ENCODE measurements at places on chromosomes 2 and 18.

GRCh38 chr2:33168425-33168824 lies 221.7 kb downstream of the LTBP1 start:
- no peak for DNase-seq

DNA sequence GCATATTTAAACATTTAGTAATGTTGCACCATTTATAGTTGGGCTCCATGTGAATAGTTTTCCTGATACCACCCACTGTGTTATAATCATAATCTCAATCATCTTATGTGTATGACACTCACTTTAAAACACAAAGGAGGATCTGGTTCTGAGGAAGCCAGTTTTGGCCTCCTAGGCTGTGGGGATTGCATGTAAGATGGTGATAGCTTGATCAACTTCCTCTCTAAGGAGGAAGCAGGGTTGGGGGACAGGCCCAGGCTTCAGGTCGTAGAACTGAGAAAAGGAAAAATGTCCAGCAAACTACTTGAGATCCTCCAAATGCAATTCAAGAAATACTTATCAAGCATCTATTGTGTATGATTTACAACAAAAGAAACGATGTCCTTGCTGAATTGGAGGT lies 4.9 kb upstream of the PPM1B start:
- no peak for DNase-seq

GRCh38 chr2:173760553-173760952 lies 204.6 kb downstream of the SP3 start:
- DNase-seq: no peak

GRCh38 chr2:16332681-16333557 lies 332.7 kb downstream of the CYRIA start:
- DNase-seq: no peak

GRCh38 chr2:129882476-129882875 lies 97.0 kb upstream of the RAB6C start:
- no peak for DNase-seq

GRCh38 chr18:24731981-24732380 lies 271.5 kb downstream of the HRH4 start:
- DNase-seq: no peak

DNA sequence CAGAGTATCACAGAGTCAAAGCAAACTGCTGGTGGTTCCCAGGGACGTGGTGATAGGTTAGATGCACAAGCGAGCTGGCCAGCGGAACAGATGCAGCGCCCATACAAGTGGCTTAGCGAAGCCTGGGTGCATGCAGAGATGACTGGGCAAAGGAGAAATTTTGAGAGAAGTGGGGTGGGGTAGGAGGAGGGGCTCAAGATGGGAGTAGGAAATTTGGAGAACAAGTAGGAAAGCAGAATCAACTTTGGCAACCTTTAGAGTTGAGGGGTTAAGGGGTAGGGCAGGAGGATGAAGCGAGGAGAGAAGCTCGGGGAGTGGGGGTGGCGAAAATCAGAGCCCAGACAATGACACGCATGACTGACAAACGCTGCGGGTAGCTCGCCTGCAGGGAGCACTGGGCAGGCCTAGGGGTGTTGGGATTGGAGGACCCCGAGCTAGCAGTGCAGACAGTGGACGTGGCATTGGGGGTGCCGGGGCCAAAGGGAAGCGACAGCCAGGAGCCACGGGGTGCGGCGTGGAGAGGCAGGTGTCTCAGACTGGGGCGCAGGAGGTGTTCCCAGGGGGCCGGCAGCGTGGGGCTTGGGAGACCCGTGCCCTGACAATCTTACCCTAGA lies 431 bp downstream of the FAM98A start:
- peak; percentile 31 for DNase-seq

DNA sequence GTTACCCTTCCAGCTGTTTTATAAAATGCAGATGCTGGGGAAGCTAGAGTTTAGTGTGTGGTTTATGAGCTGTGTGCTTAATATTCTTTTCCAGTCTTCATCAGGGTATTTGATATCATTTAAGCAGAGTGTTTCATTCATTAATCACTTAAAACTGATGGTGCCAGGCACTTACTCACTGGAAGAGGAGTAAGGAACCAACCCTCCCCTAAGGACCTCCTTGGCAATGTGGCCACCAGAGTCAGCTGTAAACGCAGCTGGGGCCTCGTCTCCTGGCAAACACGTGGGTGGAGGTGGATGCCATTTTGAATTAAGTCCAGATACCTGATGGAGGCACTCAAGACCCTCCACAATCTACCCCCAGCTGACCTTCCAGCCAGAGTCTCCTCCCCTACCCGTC lies 331.6 kb downstream of the CLIP4 start:
- DNase-seq: no peak

- no peak for DNase-seq
These were observed 492.3 kb upstream of the ZEB2 start for GRCh38 chr2:145012214-145012670.

Data from stimulated activated CD4-positive, alpha-beta T cell treated with anti-CD3 and anti-CD28 coated beads, Interleukin-12 subunit alpha, Interleukin-12 subunit beta, amount 100 ng/mL, for 48 hours (primary cell).